ENCODE measurements at places on chromosomes 6 and 20.

DNA sequence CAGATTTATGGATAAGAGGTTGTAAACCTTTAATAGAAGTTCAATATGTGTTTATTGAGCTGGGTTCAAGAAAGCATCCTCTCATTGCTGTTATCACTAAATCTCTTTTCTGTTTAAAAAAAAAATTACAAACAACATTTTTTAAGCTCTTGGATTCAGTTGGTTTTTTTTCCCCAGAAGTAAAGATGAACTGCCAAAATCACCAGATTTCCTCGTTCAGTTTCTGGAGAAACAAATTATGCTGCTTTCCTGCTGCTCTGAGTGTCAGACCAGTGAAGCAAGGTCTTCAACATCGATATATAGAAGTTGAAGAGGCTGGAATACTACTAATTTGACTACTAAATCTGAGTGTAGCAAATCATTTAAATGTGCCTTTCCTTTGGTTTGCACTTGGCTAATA, 352.1 kb upstream of the IRAK1BP1 start:
- DNase-seq: no peak

DNA sequence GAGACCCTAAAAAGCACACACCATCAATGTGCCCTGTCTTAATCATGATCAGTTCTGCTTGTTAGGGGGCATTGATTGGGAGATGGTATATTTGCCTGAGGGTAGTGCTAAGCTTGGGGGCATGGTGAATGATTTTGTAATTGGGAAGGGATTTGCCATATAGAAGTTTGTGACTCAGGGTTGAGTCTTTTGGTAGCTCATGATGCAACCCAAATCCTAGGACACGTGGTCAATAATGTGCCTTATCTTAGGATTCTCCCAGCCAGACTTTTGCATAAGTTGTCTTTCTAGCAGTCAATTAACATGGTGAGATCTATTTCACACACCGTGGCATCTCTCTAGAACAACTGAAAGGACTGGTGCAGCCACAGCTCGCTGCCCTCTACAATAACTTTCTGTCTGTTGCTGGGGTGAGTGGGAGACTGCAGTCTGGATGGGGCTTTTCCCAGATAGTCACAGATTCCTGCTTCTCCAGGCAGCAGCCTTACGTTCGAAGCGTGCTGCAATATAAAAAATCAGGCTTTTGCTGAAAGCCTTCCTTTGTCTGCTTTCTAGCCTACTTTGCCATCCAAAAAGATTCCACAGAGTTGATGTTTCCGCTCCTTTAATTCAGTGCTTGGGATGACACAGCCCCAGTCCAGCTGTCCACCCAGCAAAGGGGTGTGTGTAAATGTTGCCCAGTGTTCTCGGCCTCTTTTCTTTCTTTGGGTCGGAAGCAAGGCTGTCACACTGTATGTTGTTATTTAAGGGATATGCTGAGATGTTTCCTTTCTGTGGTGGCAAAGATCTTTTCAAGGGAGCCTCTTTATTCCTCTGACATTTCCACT, 58.9 kb downstream of the ID4 start:
- peak; percentile 97 for DNase-seq

GRCh38 chr6:74764486-74764885, 441.4 kb downstream of the COL12A1 start:
- DNase-seq: no peak

GRCh38 chr6:139296927-139297326, 5.1 kb upstream of the TXLNB start:
- no peak for DNase-seq

DNA sequence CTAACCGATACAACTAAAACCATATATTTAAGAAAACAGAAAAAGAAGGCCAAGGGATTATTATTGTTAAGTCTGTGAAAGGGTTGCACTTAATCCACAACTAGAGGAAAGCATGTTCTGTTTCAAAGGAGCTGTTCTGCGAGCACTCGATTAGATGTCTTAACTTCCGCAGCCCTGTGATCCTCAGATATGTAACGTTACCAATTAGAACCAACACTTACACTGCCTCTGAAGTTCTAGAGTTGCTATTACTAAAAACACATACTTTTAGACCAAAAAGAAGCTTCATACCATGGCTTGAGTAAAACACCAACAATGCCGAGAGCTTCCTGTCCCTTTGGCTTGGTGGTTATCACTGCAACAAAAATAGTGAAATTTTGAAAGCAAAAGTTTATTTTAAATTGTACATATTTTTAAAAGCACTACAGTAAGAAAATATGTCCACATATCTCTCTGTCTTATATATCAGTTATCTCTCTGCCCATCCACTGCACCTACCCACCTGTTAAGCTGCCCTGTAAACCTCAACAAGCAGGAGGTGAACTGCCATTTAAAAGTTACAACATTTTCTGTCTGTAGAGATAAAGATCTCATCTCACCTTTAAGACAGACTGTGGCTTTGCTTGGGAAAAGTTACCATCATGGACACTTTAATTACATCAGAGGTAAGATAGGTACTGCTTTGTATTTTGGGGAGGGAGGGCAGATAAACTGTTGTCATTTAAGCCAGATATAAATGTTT, 7.1 kb upstream of the DUSP22 start:
- no peak for DNase-seq

DNA sequence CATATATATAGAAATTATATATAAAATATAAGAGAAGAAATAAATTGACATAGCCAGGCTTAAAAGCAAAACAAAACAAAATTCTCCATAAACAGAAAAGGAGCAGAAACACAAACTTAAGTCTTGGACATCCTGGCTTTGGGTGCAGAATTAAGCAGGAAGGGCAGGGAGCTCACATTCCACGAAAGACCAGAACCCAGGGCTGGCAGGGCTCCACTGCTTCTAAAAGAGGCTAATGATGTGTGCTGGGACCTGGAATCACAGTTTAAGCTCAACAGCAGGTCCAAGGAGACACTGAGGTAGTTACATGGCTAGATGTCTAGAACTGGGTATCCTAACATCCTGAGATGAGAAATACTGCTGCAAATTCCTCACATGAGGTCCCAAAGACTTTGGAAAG, 210.3 kb downstream of the WDR27 start:
- DNase-seq: no peak

GRCh38 chr20:38152621-38153221, 12.3 kb downstream of the TGM2 start:
- DNase-seq: no peak

DNA sequence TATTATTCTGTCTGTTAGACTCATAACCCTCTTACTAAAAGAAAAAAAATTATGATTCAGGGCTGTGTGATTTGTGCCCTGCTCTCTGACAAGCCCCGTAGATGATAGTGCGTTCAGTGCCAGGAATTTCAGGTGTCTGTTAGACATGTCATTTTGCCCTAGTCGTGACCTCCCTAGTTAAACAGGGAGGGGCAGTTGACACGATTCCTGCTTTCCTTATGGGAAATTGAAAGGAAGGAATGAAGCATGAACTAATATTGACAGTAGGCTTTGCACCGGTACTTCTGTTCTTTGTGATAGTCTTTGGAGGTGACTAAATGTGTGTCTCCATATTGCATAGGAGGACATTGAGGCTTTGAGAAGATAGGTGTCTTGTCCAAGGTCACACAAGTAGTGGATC, 26.3 kb downstream of the RPRD1B start:
- DNase-seq: no peak

DNA sequence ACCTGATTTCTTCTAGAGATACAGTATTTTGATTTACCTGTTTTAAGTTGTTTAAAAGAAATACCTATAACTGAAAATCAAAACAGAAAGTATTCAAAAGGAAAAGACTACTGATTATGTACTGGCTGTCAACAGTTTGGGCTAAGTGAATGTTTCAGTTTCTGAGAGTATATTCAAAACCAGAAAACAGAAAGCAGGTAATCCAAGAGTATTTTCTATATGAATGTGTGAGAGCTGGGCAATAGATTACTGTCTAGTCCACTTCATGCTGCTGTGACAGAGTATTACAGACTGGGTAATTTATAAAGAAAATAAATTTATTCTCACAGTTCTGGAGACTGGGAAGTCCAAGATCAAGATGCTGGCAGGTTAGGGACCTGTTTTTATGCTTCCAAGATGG, 261.0 kb downstream of the ARHGAP18 start:
- no peak for DNase-seq

DNA sequence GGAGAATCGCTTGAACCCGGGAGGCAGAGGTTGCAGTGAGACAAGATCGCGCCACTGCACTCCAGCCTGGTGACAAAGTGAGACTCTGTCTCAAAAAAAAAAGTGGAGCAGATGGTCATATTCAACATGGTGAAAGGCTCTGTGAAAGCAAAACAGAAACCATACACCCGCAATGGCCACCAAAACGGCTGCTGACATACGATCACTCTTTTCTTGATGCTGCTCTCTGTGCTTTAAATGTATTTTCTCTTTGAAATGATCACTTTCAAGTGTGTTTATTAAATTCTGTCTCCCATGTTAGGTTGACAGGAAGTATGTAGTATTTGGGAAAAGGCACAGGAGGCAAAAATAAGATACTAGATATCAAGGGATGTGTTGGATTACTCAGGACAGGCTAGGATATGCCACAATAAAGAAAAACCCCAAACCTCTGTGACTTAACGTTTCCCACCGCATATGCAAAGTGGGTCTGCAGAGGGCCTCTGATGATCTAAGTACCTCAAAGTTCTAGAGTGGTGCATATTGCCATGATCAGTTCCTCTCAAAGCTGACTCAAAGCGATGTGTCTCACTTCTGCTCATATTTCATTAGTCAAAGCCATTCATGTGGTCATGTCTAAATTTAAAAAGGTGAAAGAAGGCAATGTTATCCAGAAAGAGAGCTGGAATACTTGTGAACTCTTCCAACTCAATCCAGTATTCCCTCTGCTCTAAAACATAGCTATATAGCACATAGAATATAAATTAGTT, 155.1 kb upstream of the SOX4 start:
- no peak for DNase-seq

DNA sequence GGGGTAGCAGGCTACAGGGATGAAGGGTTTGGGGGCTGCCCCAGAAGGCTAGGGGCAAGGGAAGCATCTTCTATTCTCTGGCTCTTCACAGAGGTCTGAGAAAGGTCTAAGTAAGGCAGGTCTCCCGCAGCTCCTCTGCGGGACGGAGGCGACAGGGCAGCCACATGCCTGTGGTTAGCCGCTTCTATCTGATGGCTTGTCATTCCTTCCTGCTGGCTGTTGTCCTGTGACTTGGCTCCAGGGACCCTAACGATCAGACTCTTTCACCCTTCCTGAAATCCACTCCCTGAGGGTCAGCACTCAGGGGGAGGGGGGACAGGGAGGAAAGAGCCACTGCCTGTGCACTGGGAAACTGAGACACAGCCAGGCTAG, 673 bp downstream of the CST7 start:
- DNase-seq: no peak

DNA sequence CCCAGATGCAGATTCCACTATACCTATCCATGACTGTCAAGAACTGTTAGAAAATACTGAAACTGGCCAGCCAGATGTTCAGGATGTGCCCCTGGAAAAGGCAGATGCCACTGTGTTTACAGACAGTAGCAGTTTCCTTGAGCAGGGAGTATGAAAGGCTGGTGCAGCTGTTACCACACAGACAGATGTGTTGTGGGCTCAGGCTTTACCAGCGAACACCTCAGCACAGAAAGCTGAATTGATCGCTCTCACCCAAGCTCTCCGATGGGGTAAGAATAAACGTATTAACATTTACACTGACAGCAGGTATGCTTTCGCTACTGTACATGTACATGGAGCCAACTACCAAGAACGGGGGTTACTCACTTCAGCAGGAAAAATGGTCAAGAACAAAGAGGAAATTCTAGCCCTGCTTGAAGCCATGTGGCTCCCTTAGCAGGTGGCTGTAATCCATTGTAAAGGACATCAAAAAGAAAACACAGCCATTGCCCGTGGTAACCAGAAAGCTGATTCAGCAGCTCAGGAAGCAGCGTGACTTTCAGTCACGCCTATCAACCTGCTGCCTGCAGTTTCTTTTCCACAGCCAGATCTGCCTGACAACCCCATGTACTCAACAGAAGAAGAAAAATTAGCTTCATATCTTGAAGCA, 459.7 kb upstream of the HTR1E start:
- DNase-seq: no peak

GRCh38 chr6:157185171-157185570, 138.1 kb downstream of the TMEM242 start:
- no peak for DNase-seq

DNA sequence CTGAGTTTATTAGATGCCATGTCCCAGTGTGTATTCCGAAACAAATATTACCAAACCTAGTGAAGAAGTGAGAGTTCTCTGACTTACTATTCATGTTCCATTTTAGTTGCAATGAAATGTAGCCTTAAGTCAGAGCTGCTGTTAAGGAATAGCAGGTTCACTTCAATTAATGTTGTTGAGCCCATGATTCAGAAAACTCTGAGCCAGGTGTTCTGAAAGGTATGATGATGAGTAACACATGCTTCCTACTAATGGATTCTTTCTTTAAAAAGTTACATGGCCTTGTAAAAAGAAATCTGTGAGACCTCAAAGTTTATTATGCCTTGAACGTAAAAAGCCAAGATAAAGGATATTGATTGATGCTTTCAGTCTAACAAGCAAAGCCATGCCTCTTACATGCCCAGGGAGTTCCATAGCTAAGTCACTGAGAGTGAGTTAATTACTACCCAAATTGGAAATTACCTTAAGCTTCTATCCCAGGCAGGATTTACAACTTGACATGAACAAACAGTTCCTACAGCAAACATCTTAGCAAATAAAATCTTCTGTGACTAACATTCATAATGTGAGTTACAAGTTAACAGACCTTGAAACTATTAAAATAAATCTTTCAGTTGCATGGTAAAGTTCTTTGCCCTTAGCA, 122.9 kb downstream of the AKAP7 start:
- DNase-seq: no peak

DNA sequence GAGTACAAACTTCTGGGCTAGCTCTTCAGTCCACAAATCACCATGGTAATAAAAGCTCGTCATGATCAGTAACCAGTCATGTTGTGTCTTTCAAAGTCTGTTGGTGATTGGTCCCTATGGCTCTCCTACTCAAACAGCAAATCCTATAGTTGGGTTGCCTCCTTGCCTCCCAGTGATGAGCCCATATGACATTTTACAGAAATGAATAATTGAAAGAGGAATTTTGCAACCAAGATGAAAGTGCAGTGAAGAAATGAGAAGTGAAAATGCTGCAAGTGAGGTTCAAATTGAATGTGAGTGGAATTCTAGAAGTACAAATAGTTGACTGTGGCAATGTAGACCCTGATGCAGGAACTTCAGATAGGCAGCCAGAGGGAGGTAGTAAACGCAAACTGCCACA, 5.1 kb upstream of the SIRPD start:
- DNase-seq: no peak

DNA sequence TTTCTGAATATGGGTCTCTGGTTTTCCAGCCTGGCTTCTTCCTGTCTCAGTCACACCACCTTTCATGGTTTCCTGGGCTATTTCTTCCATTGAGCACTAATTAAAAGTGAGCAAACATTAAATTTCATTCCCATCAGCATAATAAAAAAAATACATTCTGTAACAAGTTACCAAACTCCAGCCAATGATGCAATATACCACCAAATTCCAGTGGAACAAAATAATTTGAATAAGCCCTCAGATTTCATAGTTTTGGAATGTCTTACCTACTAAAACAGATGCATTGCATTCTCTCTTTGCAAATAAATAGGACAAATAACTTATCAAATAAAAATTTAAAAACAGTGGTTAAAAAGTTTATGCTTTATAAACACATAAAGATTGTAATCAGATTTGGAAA, 97.8 kb upstream of the PRDM1 start:
- DNase-seq: no peak

All from COLO829 (cell line).